Stimulated activated CD4-positive, alpha-beta T cell treated with anti-CD3 and anti-CD28 coated beads, Interleukin-1b, Interleukin-23, amount 100 ng/mL, for 24 hours (primary cell): ENCODE measurements at places on chromosomes 3 and 15.

- no peak for DNase-seq
These were observed 24.3 kb downstream of the H1-8 start for GRCh38 chr3:129567176-129567705.

- DNase-seq = no peak
These were observed 26.7 kb downstream of the PGPEP1L start for GRCh38 chr15:98980899-98981228.

DNA sequence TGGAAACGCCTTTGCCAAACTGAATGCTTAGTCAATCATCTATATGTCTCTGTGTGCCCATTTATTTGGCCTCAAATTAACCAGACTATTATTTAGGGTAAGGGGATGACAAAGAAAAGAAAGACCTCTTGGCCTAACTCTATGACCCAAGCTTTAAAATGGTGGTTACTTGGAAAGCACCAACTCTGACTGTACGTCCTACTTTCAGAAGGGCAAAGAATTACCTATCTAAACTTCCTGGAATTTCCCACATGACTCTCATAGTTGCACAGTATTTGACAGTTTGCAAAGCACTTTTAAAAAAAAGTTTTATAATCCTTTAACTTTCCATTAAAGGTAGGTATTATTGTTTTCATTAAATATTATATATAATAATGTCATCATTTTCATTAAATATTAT is 6.3 kb upstream of the MTHFS start:
- no peak for DNase-seq

DNA sequence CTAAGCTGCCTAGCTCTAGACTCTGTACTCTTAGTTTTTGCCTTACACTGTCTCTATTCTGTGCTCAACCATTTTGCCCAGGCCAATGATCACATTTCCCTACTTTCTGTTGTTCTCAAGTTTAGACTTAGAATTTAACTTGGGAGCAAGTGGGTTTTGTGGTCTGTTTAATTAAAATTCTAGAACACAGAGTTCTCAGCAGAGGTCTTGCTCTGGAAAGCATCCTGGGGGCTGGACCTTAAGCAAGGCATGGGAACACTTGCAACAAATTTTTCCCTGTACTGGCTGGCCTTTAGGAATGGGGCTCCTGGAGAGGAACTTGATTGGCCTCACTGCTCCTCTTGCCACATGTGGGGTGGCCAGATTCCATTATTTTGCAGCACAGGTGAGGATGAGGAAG is 236.3 kb upstream of the LRTM1 start:
- no peak for DNase-seq

- DNase-seq = no peak
These were observed 59.4 kb upstream of the TRIM71 start for GRCh38 chr3:32758375-32758753.

GRCh38 chr15:77287385-77287784 is 132.5 kb downstream of the PEAK1 start:
- DNase-seq = no peak

DNA sequence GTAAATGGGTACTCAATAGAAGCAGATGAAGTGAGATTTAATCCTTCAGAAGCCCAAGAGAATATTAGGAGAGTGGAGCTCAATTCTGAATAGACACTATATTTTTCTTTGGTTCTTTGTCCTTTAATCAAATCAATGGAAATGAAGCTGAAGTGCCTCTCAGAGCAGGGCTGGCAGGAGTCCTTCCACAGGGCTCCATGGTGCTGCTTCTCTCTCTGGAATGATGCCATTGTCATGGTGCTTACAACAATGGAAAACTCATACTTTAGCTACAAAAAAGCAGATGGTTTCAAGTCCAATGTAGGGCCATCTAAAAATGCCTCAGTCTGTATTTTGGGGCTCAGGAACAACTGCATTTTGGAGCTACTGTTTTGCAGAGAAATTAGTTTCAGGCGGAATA is 125.1 kb downstream of the SNRK start:
- DNase-seq = no peak

DNA sequence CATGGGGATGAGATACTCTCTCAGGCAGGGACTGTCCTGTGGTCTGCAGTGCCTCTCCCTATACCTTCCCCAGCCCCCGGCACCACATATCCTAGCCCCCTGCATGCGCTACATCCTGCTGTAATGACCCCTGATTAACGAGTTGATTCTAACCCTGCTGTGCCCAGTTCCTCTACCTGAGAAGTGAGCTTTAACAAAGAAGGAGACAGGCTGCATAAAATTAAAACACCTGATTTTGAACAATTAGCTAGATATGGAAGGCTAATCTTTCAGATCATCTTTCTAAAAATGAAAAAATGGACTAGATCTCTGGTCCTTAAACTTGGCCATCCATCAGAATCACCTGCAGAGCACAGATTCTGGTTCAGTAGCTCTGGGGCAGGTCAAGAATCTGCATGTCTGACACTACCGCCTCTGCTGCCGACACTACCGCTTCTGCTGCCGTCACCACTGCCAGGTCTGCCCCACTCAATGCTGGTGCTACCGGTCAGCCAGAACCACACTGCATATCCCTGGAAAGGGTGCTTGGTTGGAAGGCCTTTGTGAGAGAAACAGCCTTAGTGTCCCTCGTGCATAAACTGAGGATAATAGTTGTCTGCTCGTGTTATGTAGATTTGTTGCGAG is 33.6 kb upstream of the ZBTB38 start:
- no peak for DNase-seq

GRCh38 chr3:60633644-60634043 is 617.6 kb downstream of the FHIT start:
- DNase-seq = no peak

DNA sequence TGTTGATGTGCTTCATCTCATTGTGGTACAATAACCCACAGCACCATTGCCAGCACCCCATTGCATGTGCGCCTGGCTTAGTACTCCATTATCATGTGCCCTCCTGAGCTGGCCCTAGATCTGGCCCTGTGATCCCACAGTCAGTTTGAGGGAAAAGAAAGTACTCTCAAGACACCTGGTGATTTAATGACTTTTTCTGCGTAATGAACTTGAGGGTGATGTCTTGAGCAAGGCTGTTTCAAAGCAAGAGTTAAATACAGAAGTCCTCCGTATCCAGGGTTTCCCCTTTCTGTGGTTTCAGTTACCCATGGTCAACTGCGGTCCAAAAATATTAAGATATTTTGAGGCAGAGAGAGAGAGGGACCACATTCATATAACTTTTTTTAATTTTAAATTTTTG is 16.3 kb downstream of the C3orf20 start:
- DNase-seq = no peak

DNA sequence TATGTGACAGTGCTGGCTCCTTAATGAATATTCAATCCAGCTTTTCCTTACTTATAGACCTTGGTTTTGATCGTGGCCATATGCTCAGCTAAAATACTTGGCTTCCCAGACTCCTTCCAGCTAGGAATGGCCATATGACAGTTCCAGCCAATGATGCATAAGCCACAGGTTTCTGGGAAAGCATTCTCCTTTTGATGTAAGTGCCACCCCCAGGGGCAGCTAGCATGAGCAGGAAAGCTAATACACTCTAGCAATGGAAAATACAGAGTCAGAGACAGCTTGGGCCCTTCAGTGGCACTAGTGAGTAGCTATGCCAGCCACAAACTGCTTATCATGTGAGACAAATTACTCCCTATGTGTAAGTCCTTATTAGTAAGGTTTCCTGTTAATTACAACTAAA is 26.7 kb downstream of the TBC1D2B start:
- no peak for DNase-seq
